ENCODE measurements at places on chromosomes 5 and 9.

GRCh38 chr5:15564957-15565356, 65.0 kb downstream of the FBXL7 start:
- DNase-seq = no peak

GRCh38 chr5:81820318-81820636, 69.4 kb upstream of the SSBP2 start:
- DNase-seq = no peak

- DNase-seq = no peak
Measured at GRCh38 chr5:147578228-147579024, 68.6 kb upstream of the DPYSL3 start.

DNA sequence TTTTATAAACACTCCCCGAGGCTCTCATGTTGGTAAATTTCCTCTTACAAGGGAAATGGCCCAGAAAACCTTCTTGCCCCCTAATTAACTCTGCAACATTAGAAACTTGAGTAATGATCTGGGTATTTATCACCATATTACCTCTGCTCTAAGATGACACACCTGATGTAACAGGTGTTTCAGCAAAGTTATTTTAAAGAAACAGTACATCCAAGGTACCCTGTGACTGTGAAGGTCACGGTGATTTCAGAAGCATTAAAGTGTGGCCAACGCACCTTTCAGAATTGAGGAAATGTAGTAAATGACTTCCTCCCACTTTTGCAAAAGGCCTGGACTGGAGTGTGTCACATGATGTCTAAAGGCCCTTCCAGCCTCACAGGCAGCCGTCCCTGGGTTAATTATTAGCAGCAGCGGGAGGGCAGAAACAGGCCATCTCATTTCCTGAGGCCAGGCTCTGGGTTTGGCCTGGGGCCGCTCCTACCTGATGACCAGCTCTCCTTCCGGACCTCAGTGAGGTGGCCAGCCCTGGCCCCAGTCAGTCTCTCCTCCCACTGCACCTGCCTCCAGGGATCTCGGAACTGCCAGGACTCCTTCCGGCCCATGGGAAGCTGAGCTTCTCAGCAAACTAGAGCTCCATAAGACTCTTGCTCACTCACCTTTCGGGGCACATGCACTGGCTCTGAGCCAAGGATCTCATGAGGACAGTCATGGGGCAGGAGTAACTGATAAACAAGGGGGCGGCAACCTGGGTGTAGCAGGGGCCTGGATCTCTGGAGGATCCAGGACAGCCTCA, 20.7 kb downstream of the PTPN3 start:
- DNase-seq = no peak

DNA sequence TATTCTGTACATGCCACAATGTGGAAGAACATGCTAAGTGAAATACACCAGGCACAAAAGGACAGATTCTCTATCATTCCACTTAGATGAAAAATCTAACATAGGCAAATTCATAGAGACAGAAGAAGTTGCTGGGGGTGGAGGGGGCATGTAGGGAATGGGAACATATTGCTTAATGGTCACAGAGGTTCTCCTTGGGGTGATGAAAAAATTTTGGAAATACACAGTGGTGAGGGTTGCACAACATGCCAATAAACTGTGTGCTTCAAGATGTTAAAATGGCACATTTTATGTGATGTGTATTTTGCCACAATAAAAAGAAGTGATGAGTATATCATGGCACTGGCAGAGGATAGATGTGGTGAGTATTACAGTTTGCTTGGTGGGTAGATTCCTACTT, 111.9 kb downstream of the SUSD1 start:
- no peak for DNase-seq

- DNase-seq = no peak
Measured at GRCh38 chr9:26746357-26747072, 146.1 kb downstream of the CAAP1 start.

DNA sequence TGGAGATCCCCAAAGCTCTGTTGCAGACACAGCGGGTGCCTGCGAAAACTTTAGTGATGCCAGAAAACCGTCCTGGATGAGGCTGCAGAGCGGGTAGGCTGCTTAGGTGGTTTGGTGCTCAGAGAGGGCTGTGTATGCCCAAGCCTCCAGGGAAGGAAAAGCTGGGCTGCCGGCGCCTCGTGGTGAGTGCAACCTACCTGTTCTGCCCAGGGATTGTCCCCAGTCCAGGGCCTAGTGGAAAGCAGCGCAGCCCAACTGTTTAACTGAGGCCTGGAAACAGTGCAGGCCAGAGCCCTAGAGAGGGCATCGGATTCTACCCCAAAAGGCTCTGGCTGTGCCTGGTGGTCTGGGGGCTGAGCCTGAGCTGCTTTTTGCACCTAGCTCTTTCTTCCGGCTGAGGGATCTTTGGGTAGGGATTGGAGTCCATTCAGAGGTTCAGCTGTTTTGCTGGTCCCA, 2.8 kb downstream of the LMX1B start:
- DNase-seq = no peak

- no peak for DNase-seq
Measured at GRCh38 chr5:40165106-40165788, 514.5 kb upstream of the PTGER4 start.

DNA sequence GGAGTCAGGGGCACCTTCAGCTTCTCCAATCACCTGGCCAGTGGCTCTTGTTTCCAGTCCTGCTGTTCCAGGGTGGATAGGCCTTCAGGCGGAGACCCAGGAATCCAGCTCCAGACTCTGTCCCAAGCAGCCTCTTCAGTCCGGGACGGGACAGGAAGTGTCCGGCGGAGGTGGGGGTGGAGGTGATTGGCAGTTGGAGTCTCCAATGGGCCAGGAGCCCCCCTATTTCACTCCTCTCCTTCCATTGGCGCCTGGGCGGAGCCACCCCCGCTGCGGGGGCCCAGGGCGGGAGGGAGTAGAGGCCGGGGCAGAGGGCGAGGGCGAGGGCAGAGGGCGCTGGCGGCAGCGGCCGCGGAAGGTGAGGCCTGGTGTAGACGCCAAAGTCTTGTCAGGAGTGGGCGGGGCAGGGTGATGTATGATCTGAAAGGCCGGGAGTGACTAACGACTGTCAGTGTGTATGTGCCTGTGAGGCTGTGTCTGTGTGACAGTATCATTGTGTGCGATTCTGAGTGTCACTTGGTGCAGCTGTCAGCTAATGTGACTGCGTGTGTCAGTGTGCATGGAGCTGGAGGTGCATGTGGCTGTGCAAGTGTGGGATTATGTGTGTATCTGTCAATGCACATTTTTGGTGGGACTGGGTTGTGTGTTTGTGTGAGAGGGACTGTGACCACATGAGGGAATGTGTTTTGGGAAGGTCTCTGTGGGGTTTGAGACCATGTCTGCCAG, at the start of gene IL11RA:
TSS of gene IL11RA (plus strand) at position 310 of the 726 bp plus-strand sequence. CDS start 3,033 bp downstream, outside the sequence.
- DNase-seq = peak; percentile 80

DNA sequence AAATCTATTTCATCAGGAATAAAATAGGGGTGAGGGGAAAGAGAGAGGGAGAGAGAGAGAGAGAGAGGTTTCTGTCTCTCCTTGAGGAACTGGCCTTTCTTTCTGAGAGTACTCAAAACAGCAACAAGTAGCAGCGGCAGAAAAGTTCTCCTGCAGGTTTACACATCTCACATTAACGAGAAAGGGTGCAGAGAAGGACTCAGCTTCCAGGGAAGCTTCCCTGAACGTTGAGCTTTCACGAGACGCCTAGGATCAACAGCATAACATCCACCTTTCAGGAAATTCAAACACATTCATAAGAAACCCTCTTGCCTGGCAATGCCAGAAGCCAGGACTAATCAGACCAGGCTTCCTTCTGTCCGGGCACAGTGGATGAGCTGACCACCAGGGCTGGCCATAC, 162.9 kb downstream of the ZDHHC21 start:
- no peak for DNase-seq

DNA sequence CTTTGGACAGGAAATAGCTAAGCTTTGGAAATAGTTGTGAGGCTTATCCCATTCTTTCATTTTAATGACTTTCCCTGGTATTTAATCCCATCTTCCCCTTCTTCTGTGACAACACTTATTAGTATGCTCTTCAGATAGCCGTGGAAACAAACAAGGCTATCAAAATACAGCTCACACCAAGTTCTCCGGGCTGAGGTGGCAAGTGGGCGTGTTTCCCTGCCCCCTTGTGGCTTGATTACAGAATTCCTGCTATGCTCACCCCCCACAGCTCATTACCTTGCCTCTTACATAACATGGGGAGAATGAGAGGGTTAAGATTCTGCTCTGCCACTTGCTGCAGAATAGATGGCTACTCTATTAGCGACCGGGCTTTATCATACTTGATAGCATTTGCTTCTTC, 437.1 kb upstream of the TLE4 start:
- DNase-seq = no peak

GRCh38 chr9:76835571-76836283, 70.2 kb downstream of the PRUNE2 start:
- no peak for DNase-seq

DNA sequence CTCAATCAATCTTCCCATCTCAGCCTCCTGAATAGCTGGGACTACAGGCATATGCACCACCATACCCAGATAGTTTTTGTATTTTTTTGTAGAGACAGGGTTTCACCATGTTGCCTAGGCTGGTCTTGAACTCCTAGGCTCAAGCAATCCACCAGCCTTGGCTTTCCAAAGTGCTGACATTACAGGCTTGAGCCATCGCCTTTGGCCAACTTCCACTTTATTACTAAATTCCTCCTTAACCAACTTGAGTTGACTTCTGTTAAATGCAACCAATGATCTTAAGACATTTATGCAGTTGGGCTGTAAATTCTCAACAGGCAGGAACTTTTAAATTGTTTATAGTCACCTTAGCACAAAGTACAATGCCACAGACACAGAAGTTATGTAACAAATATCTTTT, 2.8 kb downstream of the LARS1 start:
- DNase-seq = no peak

- DNase-seq = no peak
Measured at GRCh38 chr9:135294836-135295235, 184.7 kb upstream of the PPP1R26 start.

DNA sequence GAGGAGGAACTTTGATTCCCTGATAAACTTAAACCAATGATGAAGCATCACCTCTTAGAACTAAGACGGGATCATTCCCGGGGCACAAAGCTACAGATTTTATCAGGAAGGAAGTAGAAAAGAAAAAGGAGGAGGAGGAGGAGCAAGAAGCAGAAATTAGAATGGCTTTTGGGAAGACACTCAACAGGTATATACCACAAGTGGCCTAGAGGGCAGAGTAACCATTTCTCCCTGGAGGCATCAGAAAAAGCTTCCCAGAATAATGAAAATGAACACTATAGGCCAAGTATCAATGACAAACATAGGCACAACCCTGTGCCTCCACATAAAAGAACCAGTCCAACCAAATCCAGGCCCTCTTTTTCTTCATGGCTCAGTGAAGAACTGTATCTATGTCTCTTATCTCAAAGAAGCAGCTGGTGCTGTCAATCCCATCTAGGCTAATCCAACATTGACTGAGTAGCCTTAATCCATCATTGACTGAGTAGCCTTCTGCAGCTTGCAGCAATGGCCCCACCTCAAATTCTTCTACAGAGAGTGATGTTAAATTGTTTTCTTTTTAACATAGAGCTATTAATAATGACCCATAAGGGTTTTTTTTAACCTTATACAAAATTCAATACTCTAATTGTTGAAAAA, 178.8 kb upstream of the KIF2A start:
- no peak for DNase-seq

- no peak for DNase-seq
Measured at GRCh38 chr5:102324714-102325113, 28.6 kb upstream of the SLCO4C1 start.

- no peak for DNase-seq
Measured at GRCh38 chr5:6084376-6084775, 294.0 kb downstream of the MED10 start.

DNA sequence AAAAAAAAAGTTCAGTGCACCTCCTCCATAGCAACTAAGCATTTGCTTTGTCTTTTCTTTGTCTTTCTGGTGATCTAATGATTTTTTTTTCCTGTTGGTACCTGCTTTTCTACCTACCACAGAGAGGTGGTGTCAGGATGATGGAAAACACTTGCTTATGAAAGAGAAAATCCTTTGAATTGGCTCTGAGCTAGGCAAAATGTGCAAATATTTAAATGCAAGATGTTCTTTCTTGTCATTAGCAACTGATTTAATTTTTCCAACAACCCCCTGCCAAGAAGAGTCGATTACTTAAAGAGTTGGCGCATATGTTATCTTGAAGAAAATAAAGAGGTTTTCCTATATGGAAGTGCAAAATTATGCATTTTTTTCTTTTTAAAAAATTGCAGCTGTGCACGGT, 37.7 kb downstream of the TNC start:
- no peak for DNase-seq

- DNase-seq = no peak
Measured at GRCh38 chr5:41686767-41687166, 176.4 kb upstream of the PLCXD3 start.

DNA sequence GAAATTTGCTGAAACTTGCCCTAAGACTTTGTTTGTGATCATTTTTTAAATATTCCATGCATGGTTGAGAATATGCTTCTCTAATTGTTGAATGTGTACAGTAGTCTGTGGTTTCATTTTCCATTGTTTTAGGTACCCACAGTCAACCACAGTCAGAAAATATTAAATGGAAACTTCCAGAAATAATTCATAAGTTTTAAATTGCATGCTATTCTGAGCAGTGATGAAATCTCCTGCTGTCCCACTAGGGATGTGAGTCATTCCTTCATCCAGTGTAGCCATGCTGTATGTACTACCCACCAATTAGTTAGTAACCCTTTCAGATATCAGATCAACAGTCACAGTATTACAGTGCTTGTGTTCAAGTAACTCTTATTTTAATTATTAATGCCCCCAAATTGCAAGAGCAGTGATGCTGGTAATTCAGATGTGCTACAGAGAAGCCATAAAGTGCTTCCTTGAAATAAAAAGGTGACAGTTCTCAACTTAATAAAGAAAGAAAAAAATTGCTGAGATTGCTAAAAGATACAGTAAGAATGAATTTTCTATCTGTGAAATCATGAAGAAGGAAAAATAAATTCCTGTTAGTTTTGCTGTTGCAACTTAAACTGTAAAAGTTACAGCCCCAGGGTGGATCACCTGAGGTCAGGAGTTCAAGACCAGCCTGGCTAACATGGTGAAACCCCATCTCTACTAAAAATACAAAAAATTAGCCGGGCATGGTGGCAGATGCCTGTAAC, 79.9 kb upstream of the FBXL17 start:
- no peak for DNase-seq

DNA sequence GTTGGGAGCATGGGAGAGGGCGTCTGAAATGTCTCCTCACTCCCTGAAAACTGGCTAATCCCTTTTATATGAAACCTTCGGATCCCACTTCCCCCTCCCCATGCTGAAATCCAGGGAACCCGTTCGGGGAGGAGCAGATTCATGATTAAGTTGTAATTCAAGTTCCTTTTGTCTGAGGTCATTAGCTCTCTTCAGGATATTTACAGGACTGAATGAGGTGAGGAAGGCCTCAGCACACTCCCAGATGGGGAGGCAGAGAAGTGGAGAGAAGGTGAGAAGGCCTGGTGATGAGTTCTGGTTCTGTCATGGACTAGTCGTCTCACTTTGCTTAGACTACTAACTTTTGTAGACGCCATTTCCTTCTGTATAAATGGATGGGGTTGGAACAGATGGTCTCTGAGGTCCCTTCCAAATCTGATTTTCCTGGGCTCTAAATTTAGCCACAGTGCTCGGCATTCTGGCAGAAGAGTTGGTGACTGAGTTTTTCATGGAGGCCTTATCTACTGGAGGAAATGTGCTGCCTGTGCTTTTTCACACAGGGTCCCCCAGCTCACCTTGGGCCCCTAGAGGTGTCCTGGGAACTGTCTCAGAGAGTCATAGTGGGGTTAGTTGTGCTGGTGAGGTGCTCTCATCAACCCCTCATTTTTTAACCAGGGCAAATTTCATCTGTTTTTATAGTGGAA, 62.3 kb downstream of the PRDM6 start:
- DNase-seq = no peak

GRCh38 chr5:138471052-138471361, 5.7 kb downstream of the EGR1 start:
- no peak for DNase-seq

GRCh38 chr5:178438796-178439195, 151.4 kb downstream of the COL23A1 start:
- DNase-seq = no peak

Measured in activated CD4-positive, alpha-beta T cell treated with anti-CD3 and anti-CD28 coated beads for 48 hours (primary cell).